ENCODE measurements at places on chromosomes 5 and 9.

GRCh38 chr5:130155345-130156011, 251.2 kb downstream of the CHSY3 start:
- DNase-seq = no peak

DNA sequence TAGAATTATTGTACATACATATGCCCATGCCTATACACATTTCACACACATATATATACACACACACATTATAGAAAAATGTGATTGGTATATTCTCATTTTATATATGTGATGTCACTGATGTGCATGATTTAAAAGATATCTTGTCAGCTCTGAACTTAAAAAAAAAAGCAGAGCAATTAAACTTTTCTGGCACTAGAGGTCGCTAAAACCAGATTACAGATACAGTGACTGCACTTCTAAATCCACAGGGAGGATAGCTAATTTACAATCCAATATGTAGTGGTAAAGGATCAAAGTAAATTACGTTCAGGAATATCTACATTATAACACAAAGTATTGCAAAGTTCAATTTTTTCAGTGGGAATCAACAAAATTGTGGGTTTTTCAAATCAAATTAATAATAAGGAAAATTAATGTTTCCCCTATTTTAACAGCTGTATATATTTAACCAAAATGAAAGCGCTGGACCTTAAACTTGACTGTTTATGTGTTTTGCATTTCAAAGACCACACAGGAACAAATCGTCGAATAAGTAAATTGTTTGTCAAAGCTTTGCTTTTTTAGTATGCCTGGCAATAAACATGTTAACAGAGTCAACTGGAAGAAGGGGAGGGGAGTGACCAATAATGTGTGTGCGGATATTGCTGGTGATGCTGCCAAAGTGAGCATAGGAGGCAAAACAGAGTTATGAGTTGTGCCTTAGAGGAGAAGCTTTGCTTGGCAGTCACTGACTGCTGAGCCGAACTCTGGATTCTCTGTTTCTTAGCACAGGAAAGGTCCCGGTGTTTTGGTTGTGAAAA, 1201.4 kb upstream of the C9orf72 start:
- no peak for DNase-seq

GRCh38 chr5:39146831-39147540, 72.4 kb downstream of the FYB1 start:
- DNase-seq = no peak

DNA sequence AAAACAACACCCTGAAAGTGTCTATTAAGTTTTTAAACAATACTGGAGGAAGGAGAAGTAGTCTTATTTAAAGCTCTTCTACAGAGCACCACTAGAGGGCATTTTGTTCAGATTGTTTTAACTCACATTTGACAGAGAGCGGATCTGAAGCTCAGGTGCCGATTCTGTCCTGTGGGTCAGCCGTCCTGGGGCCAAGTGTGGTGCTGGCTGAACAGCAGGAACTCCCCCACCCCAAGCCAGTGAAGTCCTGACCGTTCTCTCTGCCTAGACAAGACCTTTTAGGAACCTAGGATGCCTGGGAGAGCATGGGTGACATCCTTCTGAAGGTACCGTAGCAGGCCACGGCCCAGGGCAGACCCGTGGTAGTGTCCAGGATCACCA, 3.9 kb downstream of the EXOC3 start:
- DNase-seq = peak; percentile 1

GRCh38 chr5:112372543-112372942, 46.5 kb downstream of the EPB41L4A start:
- no peak for DNase-seq

- DNase-seq = no peak
Observed at GRCh38 chr9:95197692-95198271, 119.7 kb downstream of the FANCC start.

GRCh38 chr5:137186759-137187461, 312.2 kb downstream of the SPOCK1 start:
- DNase-seq = no peak

DNA sequence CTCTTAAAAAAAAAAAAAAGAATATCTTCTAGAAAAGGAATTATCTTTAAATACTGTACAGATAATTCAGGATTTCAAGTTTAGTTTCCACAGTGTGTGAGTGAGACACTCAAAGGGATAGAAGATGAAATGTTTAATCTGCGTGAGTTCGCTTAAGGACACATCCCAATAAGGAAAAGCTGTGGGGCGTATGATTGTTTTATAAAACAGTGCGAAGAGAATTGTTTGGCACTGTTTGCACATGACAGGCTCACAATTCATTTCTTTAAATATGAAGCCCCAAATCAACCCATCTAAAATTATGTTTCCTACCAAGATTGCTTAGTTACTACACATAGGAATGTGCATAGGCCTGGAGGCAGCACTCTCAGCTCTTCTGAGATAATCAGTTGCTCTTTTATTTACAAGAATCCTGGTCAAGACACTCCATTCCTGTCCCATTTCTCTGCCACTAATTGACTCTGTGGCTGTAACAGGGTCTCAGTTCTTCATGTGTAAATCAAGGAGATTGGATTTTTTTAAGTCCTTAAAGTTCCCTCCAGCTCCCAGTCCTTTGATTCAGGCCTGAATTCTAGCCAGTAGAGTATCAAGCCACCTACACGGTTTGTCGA, 60.1 kb downstream of the BHMT start:
- no peak for DNase-seq

DNA sequence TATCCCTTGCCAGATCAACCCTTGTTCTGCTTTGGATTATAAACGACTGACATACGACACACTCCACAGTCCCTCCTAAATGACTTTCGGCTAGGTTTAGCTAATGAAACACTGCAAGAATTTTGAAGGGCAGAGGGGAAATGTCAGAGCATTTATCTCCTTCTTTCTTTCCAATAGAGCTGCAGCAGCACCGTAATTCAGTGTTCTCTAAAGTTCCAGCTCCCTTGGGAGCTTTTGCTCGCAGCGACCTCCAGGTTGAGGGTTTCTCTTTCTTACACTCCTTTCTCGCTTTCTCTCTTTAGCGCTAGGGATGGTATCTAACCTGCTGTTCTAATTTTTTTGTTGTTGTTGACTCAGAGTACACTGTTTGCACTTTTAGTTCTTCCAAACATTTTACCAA, 467.1 kb upstream of the ST8SIA4 start:
- DNase-seq = no peak

DNA sequence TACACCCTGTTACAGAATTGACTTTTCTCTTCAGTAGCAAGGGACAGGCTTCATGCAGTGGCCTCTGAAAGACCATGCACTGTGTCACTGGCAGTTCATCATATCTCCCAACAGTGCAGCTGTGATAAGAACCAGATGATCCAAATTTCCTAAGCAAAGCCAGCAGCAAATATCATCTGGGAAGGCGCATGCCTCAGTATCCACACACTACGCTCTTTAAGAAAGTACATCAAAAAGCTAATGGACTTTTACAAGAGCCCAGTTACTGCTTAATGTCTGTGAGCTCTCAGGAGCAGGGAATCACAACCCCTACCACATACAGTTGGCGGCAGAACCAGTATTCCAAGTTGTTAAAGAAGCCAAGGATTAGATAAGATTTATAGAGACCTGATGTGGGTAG, 25.1 kb downstream of the ADAMTSL1 start:
- DNase-seq = no peak

- DNase-seq = no peak
Observed at GRCh38 chr9:76592091-76592973, 133.3 kb downstream of the GCNT1 start.

- DNase-seq = no peak
Observed at GRCh38 chr9:2117527-2117926, 102.4 kb downstream of the SMARCA2 start.

- DNase-seq = no peak
Observed at GRCh38 chr9:124511891-124512805, 4.9 kb upstream of the NR5A1 start.

GRCh38 chr5:146921225-146921624, 42.7 kb upstream of the PPP2R2B start:
- no peak for DNase-seq

DNA sequence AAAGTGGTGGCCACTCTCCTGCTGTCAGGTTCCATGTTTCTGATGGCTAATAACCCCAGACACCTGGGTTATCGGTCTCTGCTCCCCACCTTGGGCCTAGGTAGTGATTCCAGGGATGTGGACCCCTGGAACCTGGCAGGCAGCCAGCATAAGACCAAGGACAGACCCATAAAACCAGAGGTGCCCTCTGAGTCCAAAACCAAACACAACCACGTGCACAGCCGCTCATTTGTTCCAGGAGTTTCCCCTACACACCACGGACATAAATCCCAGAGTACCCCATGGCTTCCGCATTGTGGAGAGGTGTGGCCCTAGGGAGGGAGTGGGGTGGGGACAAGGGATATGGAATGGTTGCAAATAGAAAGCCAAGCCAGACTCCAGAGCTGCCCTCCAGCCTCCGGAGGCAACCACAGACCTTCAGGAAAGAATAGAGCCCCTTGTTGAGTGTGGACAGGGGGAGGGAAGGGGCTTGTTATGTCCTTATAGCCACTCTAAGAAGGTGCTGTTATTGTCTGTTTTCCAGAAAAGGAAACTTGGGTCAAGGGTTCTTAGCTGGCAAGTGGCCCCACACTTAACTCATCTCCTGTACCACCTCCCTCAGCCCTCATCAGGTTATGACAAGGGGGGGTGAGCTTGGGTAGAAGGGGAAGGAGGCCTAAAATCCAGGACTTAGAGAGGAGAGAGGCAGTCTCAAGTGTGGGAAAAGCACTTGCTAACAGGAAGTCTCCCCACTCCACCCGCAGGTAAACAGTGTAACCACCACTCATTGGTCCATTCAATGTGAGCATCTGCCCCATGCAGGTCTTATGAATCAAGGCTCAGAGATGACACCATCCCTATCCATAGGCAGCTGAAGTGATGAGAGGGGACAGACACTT, 23.6 kb upstream of the CYSTM1 start:
- no peak for DNase-seq

DNA sequence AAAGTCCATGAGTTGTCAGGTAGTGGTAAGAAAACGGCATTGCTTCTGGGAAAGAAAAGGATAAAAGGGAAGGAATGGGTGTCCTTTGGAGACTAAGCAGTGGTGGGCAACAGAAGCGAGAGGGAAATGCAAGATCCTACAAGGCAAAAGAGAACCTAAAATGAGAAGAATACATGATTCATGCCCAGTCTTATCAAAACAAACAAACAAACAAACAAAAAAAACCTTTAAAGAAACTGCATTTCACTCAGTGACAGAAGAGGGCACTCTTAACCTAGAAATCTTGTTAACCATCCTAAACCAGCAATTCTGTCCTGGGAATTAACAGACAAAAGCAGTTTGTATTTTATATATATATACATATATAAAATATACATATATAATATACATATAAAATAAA, 88.5 kb downstream of the SUSD1 start:
- DNase-seq = no peak

- no peak for DNase-seq
Observed at GRCh38 chr5:37668524-37669047, 171.3 kb downstream of the GDNF start.

- no peak for DNase-seq
Observed at GRCh38 chr5:1399737-1400136, 45.5 kb downstream of the SLC6A3 start.

- DNase-seq = no peak
Observed at GRCh38 chr9:105158898-105159297, 85.6 kb upstream of the SLC44A1 start.

DNA sequence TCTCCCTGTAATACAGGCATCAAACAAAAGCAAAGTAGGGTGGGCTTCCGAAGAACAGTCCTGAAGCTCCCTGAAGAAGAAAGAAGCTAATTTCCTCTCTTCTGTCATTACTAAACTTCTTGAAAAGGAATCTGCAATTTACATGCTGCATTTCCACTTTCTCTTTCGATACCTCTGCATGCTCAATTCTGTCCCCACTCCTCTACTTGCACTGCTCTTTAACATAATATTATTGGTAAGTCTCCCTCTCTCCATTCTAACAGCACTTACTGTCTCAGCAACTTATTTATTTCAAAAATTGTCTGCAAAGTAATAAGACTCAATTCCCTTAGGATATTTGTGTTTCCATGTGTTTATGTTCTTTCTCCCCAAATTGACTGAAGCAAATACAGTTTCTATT, 3.9 kb upstream of the PLPP1 start:
- DNase-seq = peak; percentile 32

- no peak for DNase-seq
Observed at GRCh38 chr9:112382066-112382465, 2.2 kb downstream of the HSDL2 start.

DNA sequence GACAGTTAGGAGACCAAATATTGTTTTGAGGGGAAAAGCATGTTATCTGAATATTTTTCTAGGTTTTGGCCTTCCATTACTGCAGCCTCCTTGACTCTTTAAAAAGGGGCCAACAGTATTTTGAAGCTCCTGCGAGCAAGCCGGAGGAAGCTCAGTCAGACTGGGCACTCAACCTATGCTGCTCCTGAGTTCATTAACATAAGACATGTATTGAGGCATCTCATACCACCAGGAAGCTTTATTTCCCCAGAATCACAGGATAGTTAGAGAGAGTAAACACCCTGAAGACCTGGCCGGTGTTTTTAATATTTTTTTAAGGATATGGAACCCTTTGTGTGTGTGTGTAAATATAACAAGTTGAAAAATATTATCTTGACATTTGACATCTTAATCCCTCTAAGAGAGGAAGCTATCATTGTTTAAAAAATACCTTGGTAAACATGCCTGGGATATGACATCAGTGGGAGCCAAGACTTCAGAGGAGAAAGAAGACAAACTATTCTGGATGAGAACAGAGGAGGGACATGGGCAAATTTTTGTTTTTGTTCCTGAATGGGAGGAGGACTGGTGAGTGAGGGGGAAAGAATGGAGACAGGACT, 139.3 kb upstream of the SLIT3 start:
- no peak for DNase-seq

DNA sequence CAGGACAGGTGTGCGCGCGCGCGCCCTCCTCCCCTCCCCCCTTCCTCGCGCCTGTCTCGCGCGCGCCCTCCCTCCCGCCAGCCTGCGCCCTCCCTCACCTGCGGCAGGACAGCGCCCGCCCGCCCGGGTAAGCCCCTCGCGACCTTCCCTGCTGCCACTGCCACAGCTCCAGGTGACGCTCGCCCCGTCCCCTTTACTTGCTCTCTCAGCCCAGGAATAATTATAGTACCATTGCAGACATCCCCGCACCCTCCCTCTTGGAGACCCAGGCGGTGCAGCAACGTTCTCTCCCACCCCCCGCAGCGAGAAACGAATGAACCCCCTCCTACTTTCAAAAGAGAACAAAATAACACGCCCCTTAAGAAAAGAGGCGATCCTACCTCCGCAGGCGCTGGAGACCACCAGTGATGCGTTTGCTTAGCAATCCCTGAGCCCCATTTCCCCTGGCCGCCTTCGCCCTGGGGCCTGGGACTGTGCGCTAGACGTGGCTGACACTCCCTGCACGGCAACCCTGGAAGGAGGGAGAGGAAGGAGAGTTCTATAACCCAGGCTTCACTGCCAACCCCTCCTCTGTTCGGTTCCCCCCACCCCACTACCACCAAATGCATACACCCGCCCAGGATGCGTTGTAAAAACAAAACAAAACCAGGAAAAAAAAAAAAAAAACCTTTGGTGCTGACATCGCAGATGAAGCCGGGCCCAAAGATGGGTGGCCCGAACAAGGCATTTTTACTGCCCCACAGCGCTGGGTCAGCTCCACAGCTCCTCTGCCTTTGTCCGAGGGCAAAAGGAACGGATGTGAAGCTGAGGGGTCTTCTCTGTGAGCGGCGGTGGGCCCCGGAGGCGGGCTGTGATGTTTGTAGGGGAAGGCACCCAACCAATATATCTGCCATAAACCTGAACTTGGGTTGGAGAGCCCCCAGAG, 5.6 kb upstream of the PURA start:
- peak; percentile 26 for DNase-seq

Measured in CD4-positive, alpha-beta T cell treated with Interferon alpha-2 for 1 hour (primary cell).